Bladder microvascular endothelial cell (primary cell): ENCODE measurements at places on chromosomes 12 and 14. TPM values are rescaled to one million over a fixed set of nuclear protein-coding genes. Genes with fewer than 3 reads are reported as not detected.

The SPTB gene
- total RNA-seq, result under 0.01 and 0.06 TPM in 2 replicates

The ACVR1B gene
- total RNA-seq, result 8.1 and 18.4 TPM in 2 replicates

The SERPINA9 gene
- not detected in 2 replicates for total RNA-seq

The PRB4 gene
- not detected in 2 replicates for total RNA-seq

The RIMBP2 gene
- not detected in 2 replicates for total RNA-seq

The CFL2 gene
- 28.0 and 97.9 TPM in 2 replicates for total RNA-seq

The DMAC2L gene
- 4.5 and 4.7 TPM in 2 replicates for total RNA-seq
